HEK293T (cell line): ENCODE measurements at places on chromosomes 2 and 18.
A peak's percentile ranks its signal among the peaks of the same experiment; 100 is the strongest.

- no peak for DNase-seq
These were observed 39.7 kb upstream of the NABP1 start for GRCh38 chr2:191638079-191638801.

DNA sequence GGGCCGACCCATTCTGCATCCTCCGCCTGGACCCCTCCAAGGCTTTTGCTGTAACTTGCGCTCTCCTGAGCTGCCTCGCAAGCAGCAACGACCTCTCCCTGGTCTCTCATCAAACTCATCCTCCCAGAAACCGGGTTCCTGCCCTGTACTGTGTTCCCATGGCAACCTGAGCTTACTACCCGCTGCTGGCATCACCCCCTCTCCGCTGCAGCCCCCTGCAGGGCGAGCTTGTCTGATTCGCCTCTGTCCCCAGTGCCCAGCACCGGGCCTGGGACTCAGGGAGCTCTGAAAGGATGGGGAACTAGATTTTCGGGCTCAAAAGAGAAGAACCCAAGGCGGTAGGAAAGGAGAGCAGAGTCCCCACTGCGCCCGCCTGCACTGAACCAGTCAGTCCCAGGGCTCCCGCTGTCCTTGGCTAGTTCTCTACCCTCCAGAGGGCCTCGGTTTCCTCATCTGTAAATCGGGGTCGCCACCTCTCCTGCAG, 463 bp downstream of the HS1BP3 start:
- DNase-seq, result peak; percentile 29

DNA sequence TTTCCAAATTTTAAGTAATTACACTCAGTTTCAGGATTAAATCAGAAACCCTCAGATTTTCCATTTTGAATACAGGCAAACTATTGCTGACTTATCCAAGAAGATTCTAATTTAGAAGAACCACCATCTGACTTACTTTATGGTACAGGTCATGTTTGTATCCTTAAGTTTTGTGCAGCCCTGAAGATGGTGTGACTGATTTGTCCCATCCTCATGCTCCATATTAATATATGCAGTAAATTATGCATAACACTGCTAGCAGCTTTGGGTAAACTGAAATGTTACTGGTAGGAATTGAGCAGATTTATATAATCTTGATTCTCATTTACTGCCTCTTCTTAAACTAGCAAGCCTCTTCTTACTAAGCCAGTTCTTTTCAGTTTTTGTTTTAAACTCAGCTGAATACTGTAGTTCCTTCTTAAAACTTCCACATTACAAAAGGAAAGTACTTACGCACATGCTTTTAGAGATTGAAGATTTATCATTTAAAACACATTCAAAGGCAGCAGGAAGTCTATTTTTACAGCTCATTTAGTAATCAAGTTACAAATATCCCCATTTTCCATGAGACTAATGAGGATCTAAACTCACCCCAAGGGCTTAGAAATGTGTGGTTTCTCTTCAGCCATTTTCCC, 25.7 kb downstream of the MEX3C start:
- DNase-seq, result no peak

GRCh38 chr18:79609841-79610281, 69.7 kb upstream of the CTDP1 start:
- DNase-seq, result no peak

DNA sequence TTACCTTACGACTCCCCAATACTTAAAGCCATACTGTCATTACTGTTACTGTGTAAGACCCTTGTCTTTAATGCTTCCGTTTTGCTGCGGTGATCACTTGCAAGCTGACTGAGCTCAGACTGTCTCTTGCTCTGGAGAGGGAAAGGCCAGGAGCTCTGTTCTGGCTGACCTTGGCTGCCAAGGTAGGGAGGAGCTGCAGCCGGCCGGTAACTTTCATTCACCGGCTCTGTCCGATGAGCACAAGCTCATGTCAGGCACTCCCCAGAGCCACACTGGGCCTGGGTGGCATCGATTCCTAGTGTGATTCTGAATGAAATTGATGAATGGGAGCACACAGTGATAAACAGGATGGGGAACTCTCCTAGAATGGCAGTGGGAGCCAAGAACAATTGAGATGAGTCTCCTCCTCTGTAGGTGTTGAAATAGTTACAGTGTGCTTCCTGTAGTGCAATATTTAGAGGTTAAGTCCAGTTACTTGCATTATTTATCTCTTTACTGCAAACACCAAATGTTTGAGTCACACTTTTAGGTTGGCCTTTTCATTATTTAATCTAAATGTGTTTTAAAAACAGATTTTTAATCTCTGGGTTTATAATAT, 100.9 kb downstream of the ATP9B start:
- DNase-seq, result no peak

GRCh38 chr2:217886720-217887309, 116.0 kb downstream of the TNS1 start:
- DNase-seq, result peak; percentile 80

DNA sequence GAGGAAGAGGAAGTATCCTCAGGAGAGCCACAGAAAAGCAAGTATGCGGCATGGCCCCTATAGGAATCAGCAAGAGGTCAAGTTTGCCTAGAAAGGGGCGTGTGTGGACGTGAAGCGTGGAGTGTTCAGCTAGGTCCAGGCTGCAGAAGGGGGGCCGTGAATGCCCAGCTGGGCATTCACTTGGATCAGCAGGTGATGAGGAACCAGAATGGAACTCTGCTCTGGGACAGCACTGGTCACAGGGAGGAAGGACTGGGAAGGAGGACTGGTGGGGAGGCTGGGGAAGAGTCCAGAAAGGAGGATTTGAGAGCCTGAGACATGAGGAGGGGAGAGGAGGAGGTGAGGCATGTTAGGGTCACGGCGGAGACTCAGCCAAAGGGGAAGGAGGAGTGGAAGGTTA, 19.8 kb downstream of the STAT1 start:
- no peak for DNase-seq

GRCh38 chr2:224802407-224802806, 86.2 kb upstream of the CCDC195 start:
- no peak for DNase-seq
